HTR-8/SVneo (cell line): ENCODE measurements at places on chromosomes 5 and 9.

GRCh38 chr9:109907400-109907799 is 127.4 kb downstream of the PALM2AKAP2 start:
- no peak for DNase-seq

DNA sequence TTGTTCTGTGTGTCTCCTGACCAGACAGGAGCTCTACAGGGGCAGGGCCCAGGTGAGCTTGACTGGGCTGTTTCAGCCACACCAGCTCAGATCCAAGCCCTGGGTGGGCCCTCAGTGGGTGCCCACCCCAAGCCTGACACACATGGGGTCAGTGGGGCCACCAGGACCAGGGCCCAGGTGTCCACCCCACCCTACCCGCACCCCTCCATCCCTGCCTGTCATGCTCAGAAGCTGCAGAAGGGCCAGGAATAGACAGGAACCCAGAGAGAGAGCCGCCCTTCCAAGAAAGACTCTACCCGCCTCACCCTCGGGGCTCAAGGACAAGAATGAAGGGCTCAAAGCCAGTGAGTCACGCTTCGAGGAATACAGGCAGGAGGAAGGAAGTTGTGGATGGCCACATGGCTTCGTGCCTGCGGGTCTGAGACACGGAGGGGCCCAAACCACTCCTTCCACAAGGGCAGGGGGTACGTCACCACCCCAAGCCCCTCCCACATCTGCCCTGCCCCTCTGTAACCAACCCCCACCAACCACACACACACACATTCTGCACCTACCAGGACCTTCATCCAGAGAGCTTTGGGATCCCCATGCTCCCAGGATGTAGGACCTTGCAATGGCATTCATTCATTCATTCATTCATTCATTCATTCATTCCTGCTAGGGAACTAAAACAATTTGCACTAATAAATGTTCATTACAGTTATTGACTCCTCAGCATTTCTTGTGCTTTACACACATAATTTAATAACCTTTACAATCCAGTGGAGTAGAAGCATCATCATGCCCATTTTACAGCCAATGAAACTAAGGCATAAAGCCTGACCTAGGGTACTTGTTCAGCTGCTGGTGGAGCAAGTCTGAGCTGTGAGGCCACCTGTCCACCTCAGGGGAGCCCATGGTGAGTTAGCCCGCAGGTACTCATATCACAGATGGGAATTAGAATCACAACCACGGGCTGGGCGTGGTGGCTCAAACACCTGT is 55.9 kb upstream of the STXBP1 start:
- DNase-seq = peak; percentile 92

GRCh38 chr5:76331126-76331525 is 72.0 kb upstream of the IQGAP2 start:
- no peak for DNase-seq

DNA sequence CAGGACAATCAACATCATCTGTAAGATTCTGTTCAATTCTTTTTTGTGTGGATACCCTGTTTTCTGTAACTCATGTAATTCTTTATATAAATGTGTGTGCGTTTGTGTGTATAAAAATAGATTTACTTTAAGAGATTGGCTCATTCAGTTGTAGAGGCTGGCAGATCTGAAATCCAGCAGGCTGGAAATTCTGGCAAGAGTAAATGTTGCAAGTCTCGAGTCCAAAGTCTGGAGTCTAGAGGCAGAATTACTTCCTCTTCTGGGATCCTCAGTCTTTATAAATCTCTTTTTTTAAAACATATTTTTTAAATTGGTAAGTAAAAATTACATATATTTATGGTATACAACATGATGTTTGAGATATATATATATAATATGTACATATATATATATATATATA is 202.1 kb upstream of the TMEM161B start:
- DNase-seq = no peak

GRCh38 chr5:160956051-160956450 is 104.0 kb upstream of the ATP10B start:
- DNase-seq = no peak

GRCh38 chr5:115033861-115034260 is 135.8 kb downstream of the TRIM36 start:
- DNase-seq = no peak

GRCh38 chr9:136857166-136857565 is 5.0 kb downstream of the MAMDC4 start:
- no peak for DNase-seq

DNA sequence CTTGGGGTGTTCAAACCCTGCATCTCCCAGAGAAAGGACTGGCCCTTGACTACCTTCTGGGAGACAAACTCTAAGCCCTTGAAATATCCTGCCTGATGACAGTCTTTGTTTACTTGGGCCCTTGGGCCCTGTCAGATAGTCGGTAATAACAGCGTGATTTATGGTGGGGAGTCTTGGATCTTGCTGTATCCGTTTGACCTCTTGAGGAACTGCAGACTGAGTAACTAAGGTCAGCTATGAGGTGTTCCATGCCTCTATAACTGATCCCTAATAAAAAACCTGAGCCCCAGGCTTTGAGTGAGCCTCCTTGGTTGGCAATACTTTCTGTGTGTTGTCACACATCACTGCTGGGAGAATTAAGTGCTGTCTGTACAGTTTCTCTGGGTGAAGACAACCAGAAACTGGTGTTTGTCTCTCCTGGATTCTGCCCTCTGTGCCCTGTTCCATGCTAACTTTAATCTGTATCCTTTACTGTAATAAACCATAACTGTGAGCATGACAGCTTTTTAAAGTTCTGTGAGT is 56.2 kb upstream of the ANKRD33B start:
- DNase-seq = peak; percentile 98

- DNase-seq = no peak
These were observed 22.6 kb downstream of the GPRIN1 start for GRCh38 chr5:176587398-176587797.

DNA sequence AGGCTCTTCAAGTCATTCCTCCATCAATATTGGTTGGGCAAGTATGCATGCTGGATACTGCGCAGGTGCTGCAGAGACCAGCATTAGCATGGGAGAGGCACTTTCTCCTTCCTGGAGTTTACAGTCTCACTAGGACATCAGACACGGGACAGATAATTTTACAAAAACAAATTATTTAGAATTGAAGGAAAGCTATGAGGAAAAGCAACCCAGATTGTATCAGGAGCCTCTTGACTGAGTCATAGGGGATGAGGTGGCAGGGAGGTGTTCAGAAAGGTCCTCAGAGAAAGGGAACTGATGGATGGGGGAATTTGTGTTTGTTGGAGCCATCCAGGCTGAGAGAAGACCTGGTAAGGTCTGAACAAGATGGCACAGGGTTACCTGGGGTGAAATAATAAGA is 24.5 kb upstream of the RAB14 start:
- DNase-seq = no peak

DNA sequence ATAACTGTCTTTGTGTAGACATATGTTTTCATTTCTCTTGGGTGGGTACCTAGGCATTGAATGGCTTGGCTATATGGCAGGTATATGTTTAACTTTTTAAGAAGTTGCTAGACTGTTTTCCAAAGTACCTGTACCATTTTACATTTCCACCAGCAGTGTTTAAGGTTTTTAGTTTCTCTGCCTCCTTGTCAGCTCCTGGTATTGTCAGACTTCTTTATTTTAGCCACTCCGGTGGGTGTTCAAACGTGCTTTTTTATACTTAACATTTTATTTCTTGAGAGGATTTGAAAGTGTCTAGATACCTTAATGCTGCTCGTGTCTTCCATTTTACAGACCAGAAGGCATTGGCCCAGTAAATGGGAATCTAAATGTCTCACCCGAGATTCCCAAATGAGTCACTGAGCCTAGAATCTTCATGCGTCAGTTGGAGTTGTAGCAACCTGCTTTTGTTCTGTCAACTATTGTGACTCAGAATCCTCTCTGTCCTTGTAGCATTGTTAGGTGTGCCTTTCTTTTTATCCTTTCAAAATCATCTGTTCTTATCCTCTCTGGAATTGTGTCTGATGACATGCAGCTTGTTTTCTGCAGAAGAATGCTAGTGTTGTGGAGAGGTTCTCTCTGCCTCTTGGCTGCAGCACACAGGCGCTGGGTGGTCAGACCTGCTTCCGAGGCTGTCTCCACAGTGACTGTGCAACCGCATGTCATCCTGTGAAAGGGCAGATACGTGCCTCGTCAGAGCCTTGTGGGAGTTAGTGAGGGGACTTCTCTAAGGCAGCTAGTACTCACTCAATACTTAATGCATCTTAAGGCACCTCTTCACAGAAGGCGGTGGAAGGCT is 291.8 kb downstream of the AOPEP start:
- DNase-seq = peak; percentile 29

DNA sequence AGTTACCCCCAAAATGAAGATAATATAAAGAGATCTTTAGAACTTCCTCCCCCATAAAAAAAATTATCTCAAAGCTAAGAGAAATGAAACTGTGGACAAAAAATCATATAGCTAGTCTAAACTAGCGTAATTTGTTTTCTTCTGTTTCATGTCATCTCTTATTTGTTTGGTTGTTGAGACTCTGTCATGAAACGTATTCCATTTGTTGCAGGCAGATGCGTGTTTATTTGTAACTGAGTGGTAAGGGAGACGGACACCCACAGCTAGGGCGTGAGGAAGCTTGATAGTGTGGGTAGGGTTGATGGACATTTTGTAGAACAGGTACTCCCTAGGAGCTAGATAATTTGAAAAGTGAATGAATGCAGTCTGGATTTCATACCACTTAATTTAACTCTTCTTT is 41.9 kb downstream of the OSTF1 start:
- no peak for DNase-seq

DNA sequence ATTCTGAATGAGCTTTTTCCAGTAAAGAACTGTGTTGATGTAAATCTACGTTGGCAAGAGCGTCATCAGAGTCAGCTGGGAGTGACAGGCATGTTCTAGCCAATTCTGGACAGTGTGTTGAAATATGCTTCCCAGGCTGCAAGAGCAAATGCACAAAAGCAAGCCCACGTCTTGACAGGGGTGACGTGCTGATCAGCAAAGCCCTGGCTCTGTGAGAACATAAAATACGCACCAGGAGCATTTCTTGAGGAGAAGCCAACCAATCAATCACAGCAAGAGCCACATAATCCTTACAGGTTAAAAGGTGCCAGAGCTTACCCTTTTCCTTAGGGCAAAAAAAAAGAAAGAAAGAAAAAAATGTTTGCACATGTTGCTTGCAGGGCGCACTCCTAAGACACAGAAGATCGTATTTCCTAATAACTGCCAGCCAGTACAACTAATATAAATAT is 148.1 kb downstream of the PDE4D start:
- DNase-seq = peak; percentile 9

- DNase-seq = peak; percentile 51
These were observed 577 bp downstream of the AP3S1 start for GRCh38 chr5:115842089-115842935.

GRCh38 chr5:103346162-103346748 is 87.7 kb downstream of the MACIR start:
- DNase-seq = no peak

- DNase-seq = no peak
These were observed 21.4 kb downstream of the GLRA1 start for GRCh38 chr5:151903243-151903653.

- DNase-seq = no peak
These were observed 758.6 kb upstream of the DMAC1 start for GRCh38 chr9:8558176-8558575.

DNA sequence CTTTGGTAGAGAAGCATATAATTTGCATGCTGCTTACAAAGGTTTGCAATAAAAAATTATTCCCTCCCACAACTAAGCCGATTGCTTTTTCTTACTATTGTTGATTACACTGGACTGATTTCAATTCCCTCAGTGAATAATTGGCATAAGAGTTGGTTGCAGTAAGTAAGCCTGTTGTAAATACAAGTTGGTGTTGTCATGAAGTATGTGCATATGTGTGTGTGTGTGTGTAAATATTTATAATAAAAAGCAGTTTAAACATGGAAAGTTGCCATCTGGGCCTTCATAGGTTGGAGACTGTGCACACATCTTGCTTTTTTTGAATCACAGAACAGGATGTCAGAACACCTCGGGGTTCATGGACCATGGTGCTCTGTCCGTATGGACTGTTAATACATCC is 131.2 kb downstream of the ATP10B start:
- no peak for DNase-seq

DNA sequence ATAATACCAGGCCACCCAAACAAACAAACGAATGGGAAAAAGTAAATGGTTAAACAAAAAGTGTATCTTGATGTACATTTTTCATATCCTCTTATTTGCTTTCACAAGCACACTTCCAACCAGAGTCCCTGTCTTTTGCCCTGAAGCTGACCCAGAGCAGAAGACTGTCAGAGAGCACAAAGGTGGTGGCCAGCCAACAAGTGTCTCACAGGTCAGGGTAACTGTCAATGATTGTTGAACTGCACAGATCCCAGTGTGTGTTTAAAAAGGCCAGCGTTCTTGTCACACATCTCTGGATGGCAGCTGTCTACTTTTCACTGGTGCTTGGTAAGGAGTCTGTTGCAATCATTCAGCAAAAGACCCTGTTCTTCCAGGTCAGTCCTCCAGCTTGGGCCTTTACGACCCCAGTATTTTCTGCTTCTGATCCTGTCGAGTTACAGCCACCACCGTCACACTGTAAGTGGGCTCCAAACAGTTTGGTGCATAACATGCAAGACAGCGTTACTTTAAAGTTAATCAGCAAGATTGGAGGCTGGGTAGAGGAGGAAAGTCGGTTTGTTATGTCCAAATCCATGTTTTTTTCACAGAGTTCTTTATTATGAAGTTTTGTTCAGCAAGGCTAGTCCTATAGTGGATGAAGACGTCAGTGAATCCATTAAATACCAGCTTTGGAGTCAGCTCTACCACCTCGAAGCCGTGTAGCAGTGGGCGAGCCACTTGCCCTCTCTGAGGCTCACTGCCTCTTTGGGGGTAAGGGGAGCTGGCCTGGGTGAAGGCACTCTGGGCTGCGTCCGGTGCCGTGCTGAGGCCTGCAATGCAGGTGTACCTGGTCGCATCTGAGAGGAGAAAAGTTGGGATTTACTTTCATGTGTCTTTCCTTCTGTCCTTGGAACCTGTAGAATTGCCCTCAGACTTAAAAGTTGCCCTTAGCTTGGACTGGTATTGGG is 265.7 kb downstream of the AOPEP start:
- DNase-seq = no peak

DNA sequence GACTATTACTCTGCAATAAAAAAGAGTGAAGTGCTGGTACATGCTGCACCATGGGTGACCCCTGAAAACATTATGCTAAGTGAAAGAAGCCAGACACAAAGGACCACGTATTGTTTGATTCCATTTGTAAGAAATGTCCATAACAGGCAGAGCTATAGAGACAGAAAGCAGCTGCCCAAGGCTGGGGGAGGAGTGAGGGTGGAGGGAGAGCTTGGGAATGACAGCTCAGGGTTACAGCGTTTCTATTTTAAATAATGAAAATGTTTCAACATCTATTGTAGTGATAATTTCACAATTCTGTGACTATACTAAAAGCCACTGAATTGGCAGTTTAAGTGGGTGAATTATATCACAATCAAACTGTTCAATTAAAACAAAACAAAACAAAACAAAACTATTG is 81.7 kb downstream of the MYO10 start:
- DNase-seq = no peak

GRCh38 chr9:131733541-131734061 is 6.3 kb downstream of the RAPGEF1 start:
- peak; percentile 86 for DNase-seq

DNA sequence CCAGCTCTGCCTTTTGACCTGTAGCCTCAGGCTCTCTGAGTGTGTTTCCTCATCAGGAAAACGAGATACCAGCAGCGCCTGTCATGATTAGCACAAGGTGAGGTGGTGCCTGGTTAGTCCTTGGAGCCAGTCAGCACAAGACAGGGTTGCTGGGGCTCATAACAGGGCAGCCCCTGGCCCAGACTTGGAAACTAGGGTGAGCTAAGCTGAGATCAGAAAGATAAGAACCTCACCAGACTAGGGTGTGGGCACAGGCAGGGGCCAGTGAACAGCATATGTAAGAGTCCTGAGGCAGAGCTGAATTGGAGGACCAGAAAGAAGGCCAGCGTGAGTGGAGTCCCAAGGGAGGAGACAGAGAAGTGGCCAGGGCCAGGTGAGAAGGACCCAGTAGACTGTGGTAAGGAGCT is 42.7 kb upstream of the FUBP3 start:
- no peak for DNase-seq
